Activated CD4-positive, alpha-beta T cell treated with anti-CD3 and anti-CD28 coated beads, Interleukin-2, amount 50 U/mL, for 24 hours (primary cell): ENCODE measurements at places on chromosomes 7 and 10.

DNA sequence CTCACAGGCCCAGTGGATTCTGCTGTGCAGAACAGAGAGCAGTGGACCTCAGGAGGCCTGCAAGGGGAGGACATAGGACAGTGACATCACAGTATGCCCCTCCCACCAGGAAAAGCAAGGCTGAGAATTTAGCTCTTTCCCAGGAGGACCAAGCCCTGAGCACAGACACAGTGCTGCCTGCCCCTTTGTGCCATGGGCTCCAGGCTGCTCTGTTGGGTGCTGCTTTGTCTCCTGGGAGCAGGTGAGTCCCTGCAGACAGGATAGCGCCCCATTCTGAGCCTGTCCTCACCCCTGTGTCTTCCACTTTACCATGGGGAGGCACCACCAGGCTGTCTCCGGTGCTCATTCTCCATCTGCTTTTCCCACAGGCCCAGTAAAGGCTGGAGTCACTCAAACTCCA is 63.0 kb upstream of the PRSS58 start:
- DNase-seq: no peak

- DNase-seq: no peak
Observed at GRCh38 chr7:128835231-128835751, 5.1 kb downstream of the FLNC start.

GRCh38 chr10:114283535-114284234 is 44.6 kb downstream of the VWA2 start:
- no peak for DNase-seq

- no peak for DNase-seq
Observed at GRCh38 chr7:34330308-34330707, 327.7 kb upstream of the NPSR1 start.

- DNase-seq: no peak
Observed at GRCh38 chr10:15124190-15124589, 27.0 kb downstream of the RPP38 start.

- DNase-seq: no peak
Observed at GRCh38 chr7:152363798-152364197, 72.0 kb downstream of the KMT2C start.

- no peak for DNase-seq
Observed at GRCh38 chr7:50814166-50814565, 31.5 kb upstream of the GRB10 start.
